Activated CD4-positive, alpha-beta memory T cell treated with anti-CD3 and anti-CD28 coated beads, Interleukin-2, amount 10 ng/mL, durations not matched to agents 7 days and 5 days (primary cell): ENCODE measurements at places on chromosomes 12 and 14. TPM values are rescaled to one million over a fixed set of nuclear protein-coding genes. Genes with fewer than 3 reads are reported as not detected.

Gene TAS2R50
- 0.73 TPM for total RNA-seq

GRCh38 chr12:100767371-100767770 is 27.2 kb upstream of the ANO4 start:
- no peaks in the 10 kb centered on the region for H3K27me3 ChIP-seq
- no peaks in the 10 kb centered on the region for H3K4me1 ChIP-seq
- H3K27ac ChIP-seq: no peak overlapping the region
- no peak overlapping the region for H3K4me3 ChIP-seq

Gene GALNT6
- 17.8 TPM for total RNA-seq

Gene CCT2
- total RNA-seq: 135 TPM

- H3K36me3 ChIP-seq: no peaks in the 10 kb centered on the region
- no peak overlapping the region for H3K4me3 ChIP-seq
- DNase-seq: no peak
- H3K27me3 ChIP-seq: no peaks in the 10 kb centered on the region
- peaks cover 38% of the 10 kb centered on the region for H3K4me1 ChIP-seq
- H3K27ac ChIP-seq: no peak overlapping the region
Observed at GRCh38 chr12:123118497-123118896, 32.4 kb downstream of the PITPNM2 start.

- no peaks in the 10 kb centered on the region for H3K27me3 ChIP-seq
- no peak overlapping the region for H3K4me3 ChIP-seq
- no peak overlapping the region for H3K27ac ChIP-seq
- H3K4me1 ChIP-seq: peaks cover 14% of the 10 kb centered on the region
- H3K36me3 ChIP-seq: peaks cover 4% of the 10 kb centered on the region
Observed at GRCh38 chr14:99981806-99982205, 83.4 kb upstream of the EVL start.

DNA sequence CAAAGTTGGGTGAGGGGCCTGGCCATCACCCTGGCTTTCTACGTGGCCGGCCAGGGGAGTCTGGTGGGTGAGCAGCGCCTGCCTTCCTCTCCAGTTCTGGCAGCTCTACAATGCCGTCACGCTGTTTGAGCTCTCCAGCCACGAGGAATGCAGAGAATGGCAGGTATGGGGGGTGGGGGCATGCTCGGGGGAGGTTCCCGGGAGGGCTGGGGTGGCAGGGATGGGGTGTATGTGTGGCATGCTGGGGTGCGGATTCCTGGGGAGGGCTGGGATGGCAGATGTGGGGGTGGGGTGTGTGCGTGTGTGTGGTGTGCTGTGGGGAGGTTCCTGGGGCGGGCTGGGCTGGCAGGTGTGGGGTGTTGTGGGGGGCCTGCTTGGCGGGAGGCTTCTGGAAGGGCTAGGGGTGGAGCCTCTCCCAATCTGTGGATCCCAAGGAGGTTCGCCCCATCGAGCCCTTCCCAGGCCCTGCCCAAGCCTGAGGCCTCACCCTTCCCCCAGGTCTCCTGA is 18.5 kb downstream of the RHOF start:
- no peaks in the 10 kb centered on the region for H3K27me3 ChIP-seq
- H3K36me3 ChIP-seq: peaks cover 16% of the 10 kb centered on the region
- no peak overlapping the region for H3K4me3 ChIP-seq
- H3K4me1 ChIP-seq: peaks cover 19% of the 10 kb centered on the region

- no peaks in the 10 kb centered on the region for H3K36me3 ChIP-seq
- H3K4me3 ChIP-seq: no peak overlapping the region
- H3K27ac ChIP-seq: no peak overlapping the region
Observed at GRCh38 chr14:32381869-32382268, 52.8 kb downstream of the AKAP6 start.

Gene DHRS2
- 1.5 TPM for total RNA-seq

Gene HCAR3
- total RNA-seq: not detected

GRCh38 chr14:61168141-61168540 is 113.0 kb downstream of the TMEM30B start:
- peaks cover 20% of the 10 kb centered on the region for H3K27me3 ChIP-seq
- H3K4me1 ChIP-seq: peaks cover 2% of the 10 kb centered on the region
- no peak overlapping the region for H3K4me3 ChIP-seq

- no peaks in the 10 kb centered on the region for H3K27me3 ChIP-seq
- DNase-seq: no peak
Observed at GRCh38 chr12:132131229-132131628, 12.9 kb downstream of the DDX51 start.

- peaks cover 59% of the 10 kb centered on the region for H3K4me1 ChIP-seq
- H3K27me3 ChIP-seq: no peaks in the 10 kb centered on the region
- peak overlapping the region; percentile 87 for H3K4me3 ChIP-seq
- DNase-seq: no peak
- H3K27ac ChIP-seq: peak overlapping the region; percentile 77
Observed at GRCh38 chr12:95002754-95003153, 743 bp downstream of the NDUFA12 start.

Gene PSMB11
- total RNA-seq: not detected

Gene OR4K15
- total RNA-seq: not detected

GRCh38 chr14:52755607-52756316 is 25.8 kb downstream of the STYX start:
- no peak overlapping the region for H3K4me3 ChIP-seq
- H3K36me3 ChIP-seq: peaks cover 16% of the 10 kb centered on the region
- no peak for DNase-seq
- H3K27me3 ChIP-seq: no peaks in the 10 kb centered on the region
- H3K4me1 ChIP-seq: no peaks in the 10 kb centered on the region
